ENCODE measurements at places on chromosomes 4 and X.

DNA sequence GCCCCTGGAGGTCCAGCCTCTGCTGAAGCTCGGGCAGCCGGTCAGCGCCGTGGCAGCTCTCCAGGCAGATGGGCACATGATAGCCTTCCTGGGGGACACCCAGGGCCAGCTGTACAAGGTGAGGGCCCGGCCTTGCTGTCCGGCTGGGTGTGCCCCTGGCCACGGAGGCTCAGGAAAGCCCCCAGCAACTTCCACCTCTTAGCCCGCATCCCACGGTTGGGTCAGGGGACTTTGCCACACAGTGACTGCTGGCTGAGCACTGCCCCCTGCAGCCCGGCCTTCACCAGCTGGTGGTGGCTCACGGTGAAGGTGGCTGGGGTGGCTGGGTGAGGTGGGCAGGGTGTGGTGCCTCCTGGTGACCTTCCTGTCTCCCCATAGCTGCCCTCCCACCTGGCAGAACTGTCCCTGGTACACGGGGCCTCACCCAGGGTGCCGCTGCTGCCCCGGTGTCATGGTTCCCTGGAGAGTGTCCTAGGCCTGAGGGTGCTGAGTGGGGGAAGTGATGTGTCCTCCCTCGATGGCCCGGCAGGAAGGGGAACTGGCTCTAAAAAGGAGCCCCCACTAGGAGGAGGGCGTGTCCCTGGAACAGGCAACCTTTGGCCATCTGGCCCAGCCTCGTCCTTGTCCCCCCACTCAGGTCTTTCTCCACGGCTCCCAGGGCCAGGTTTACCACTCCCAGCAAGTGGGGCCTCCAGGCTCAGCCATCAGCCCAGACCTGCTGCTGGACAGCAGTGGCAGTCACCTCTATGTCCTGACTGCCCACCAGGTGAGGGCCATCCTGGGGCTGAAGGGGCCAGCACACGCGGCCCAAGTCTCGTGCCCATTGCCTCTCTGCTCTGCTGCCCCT is 4.5 kb downstream of the PLXNB3 start:
- DNase-seq = no peak

GRCh38 chrX:103376979-103377324 is 614 bp downstream of the BEX3 start:
- no peak for DNase-seq

DNA sequence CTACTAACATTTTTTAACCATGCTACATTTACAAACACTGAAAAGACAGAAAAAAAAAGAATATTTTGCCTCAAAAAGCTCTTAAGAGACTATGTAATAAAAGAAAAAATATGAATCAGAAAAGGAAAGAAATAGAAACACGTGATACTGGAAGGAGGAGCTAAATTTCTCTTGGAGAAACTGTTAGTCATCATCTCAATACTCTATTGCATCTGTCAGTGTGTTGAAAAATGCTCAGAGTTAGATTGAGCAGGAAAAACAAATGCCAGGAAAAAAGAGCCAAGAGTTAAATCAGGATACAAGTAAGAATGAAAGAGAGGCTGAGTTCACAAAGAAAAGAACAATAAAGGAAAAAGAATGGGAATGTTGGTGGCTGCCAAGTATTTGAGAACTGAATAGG is 2.6 kb downstream of the RAB28 start:
- DNase-seq = no peak

DNA sequence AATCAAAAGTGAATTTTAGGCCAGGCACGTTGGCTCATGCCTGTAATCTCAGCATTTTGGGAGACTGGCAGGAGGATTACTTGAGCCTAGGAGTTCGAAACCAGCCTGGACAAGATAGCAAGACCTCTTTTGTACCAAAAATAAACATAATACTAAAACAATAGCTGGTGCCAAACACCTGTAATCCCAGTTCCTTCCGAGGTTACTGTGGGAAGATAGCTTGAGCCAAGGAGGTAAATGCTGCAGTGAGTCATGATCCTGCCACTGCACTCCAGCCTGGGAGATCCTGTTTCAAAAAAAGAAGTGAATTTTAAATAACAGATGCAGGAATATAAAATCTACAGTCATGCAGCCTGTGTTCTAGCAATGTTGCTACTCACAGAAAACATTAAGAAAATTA is 488.3 kb downstream of the PPARGC1A start:
- no peak for DNase-seq

DNA sequence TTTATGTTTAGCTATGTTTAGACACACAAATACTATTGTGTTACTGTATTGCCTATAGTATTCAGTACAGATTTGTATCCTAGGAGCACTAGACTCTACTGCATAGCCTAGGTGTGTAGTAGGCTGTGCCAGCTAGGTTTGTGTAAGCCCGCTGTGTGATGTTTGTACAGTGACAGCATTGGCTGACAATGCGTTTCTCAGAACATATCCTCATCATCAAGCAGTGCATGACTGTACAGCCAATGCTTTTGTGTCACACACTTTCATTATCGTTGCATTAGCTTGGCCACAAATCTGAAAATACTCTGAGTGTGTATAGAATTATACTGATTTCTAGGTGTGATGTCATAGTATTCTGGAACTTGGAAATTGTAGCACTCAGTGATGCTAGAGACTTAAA is 63.4 kb downstream of the CLDN34 start:
- no peak for DNase-seq

DNA sequence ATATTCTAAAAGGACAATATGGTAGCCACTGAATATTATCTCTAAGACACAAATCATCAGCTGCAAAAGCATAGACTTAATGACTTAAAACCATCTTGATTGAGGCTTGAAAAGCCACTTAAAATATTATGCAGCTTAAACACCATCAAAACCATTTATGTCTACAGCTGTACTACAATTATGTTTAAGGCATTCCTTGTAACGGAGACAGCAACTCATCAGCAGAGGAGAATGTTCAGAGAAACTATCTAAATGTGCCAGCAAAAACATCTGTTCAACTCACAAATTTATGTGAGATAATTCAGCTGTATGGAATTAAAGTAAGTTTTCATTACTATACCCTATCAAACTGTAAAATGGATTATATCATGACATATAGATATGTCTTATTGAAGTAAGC is 147.9 kb upstream of the CTSO start:
- no peak for DNase-seq

GRCh38 chr4:128782076-128782715 is 27.3 kb upstream of the JADE1 start:
- no peak for DNase-seq

DNA sequence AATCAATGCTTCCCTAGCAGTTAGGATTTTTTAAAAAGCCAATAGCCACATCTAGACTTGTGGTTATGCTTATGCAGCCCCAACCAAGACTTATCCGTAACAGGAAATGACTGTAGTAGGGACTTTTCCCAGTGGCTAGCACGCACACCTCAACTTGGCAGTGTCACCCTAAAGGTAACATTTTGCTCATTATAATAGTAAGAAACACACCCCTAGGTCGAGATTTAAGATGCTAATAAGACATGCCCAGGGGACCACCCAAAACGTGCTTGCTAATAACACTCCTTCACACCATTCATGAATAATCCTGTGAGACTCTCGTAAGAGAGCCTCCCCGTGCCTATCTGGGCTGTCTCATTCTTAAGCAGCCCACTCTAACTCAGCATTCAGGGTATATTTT is 195.3 kb downstream of the CHIC1 start:
- DNase-seq = no peak

- DNase-seq = no peak
Observed at GRCh38 chr4:122003335-122003734, 51.5 kb upstream of the TRPC3 start.

DNA sequence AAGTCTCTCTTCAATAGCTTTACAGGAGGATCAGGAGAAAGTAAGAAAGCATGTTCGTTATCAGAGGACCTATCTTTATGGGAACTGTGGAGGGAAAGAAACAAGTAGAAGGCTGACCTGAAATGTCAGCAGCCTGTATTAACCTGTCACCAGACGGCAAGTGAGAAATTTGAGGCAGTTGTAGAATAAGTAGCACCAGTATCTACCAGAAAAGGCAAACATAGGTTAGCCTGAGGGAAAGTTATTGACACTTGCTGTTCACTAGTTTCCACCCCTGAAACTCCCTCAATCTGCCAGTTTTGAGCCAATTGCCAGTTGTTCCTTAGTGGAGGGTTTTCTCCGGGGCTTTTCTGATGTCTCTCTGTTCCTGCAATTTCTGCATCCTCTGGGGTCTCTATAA is 36.4 kb downstream of the ZNF81 start:
- no peak for DNase-seq

DNA sequence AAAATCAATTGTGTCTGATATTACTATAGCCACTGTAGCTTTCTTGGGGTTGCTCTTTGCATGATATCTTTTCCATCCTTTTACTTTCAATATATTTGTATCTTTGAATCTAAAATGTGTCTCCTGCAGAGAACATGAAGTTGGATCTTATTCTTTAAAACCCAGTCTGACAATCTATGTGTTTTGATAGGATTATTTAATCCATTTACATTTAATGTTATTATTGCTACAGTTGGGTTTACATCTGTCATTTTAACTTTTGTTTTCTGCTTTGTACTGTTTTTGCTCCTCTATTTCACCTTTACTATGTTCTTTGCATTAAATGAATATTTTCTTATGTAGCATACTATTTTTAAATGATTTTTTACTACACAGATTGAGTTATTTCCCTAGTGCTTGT is 230.9 kb downstream of the ANTXR2 start:
- no peak for DNase-seq

Measured in cortex of kidney (tissue), 1 donor.